ENCODE measurements at places on chromosomes 16 and 17.
A peak's percentile ranks its signal among the peaks of the same experiment; 100 is the strongest.

- no peak for DNase-seq
Measured at GRCh38 chr17:13698832-13699231, 97.1 kb upstream of the HS3ST3A1 start.

DNA sequence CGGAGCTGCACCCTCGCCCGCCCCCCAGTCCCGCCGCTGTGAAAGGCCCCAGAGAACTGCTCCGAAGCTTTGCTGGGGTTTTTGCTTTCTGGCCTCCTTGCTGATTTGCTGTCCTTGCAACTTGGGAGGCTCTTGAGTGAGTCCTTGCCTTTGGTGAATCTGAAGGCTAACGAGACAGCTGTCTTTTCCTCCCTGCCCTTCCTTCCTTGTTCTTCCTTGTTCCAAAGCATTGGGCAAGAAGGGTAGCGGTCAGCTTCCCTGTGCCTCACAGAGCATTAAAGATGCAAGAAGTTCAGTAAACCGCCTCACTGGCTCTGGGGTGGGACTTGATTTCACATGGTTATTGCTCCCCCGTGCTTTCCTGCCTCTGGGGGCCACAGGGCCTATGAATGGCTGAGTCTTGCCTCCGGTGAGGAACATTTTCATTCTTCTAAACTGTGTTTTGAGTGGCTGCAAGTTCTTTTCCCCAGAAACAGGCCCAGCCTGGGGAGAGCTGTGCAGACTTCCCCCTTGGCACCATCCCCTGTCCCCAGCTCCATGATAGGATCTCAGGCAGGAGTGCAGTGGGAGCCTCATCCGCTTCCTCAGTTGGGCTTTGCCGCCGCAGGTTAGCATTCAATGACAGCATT lies 1.4 kb downstream of the YPEL2 start:
- peak; percentile 26 for DNase-seq

DNA sequence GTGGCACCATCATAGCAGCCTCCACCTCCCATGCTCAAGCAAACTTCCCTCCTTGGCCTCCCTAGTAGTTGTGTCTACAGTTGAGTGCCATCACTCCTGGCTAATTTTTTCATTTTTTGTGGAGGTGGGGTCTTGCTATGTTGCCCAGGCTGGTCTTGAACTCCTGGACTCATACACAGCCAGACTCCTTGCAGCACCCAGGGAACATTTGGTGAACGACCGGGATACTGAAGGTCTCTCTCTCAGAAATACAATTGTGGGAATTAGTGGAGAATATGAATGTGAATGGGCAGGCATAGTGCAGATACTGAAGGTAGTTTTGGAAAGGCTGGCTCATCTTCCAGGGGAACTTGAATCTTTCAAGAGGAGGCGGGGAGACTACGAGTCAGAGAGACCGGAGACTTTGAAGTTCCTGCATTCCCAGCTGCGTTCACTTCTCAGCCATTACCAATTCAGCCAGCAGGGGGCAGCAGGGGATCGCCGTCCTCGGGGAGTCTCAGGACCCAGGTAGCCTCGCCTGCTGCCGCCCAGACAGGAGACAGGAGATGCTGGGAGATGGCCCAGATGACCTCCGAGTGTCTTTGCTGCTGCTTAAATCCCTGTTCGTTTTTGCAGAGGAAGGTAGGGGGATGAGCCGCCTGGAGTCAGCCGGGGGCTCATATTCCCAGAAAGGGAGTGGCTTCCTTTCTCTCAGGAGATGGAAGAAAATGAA lies 68.6 kb downstream of the HAPSTR1 start:
- peak; percentile 35 for DNase-seq

GRCh38 chr16:81583893-81584631 lies 139.5 kb downstream of the CMIP start:
- DNase-seq, result no peak

- DNase-seq, result no peak
Measured at GRCh38 chr17:492022-492413, 139.4 kb upstream of the RPH3AL start.

GRCh38 chr16:53896722-53897121 lies 192.8 kb downstream of the FTO start:
- DNase-seq, result no peak

DNA sequence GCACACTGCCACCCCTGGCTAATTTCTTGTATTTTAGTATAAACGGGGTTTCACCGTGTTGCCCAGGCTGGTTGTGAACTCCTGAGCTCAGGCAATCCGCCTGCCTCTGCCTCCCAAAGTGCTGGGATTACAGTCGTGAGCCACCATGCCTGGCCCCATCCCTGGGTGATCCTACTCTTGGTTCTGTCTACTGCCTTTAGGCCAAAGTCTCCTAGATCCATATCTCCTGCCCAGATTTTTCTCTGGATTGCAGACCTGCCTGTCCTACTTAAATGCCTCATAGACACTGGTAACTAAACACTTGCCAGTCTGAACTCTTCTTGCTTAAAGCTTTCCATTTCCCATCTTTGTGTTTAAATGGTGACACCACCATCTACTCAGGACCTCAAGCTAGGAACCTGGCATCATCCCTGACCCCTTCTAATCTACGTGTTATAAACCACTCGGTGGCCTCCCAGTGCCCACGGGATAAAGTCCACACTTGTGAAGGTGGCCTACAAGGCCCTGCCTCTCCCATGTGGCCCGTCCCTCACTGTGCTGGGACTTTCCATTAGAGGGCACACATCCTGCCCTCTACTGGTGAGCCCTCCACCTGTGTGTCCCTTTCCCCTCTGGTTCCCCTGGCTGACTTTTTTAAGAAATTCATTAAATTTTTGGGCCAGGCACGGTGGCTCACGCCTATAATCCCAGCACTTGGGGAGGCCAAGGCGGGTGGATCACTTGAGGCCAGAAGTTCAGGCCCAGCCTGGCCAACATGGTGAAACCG lies 51.1 kb downstream of the USP43 start:
- no peak for DNase-seq

GRCh38 chr17:27366437-27366836 lies 72.5 kb downstream of the WSB1 start:
- no peak for DNase-seq

GRCh38 chr17:62587554-62587953 lies 39.9 kb upstream of the MRC2 start:
- no peak for DNase-seq

- DNase-seq, result no peak
Measured at GRCh38 chr16:67077871-67078270, 31.9 kb upstream of the PHAF1 start.

GRCh38 chr16:71843572-71843971 lies 2.2 kb upstream of the ATXN1L start:
- no peak for DNase-seq

GRCh38 chr16:57186872-57187854 lies 1.0 kb downstream of the RSPRY1 start:
- DNase-seq, result peak; percentile 32

- DNase-seq, result no peak
Measured at GRCh38 chr17:27577121-27577761, 53.7 kb upstream of the LGALS9 start.

- no peak for DNase-seq
Measured at GRCh38 chr17:2710071-2710802, 1.3 kb downstream of the CLUH start.

- no peak for DNase-seq
Measured at GRCh38 chr17:29948448-29949215, 7.2 kb downstream of the EFCAB5 start.

DNA sequence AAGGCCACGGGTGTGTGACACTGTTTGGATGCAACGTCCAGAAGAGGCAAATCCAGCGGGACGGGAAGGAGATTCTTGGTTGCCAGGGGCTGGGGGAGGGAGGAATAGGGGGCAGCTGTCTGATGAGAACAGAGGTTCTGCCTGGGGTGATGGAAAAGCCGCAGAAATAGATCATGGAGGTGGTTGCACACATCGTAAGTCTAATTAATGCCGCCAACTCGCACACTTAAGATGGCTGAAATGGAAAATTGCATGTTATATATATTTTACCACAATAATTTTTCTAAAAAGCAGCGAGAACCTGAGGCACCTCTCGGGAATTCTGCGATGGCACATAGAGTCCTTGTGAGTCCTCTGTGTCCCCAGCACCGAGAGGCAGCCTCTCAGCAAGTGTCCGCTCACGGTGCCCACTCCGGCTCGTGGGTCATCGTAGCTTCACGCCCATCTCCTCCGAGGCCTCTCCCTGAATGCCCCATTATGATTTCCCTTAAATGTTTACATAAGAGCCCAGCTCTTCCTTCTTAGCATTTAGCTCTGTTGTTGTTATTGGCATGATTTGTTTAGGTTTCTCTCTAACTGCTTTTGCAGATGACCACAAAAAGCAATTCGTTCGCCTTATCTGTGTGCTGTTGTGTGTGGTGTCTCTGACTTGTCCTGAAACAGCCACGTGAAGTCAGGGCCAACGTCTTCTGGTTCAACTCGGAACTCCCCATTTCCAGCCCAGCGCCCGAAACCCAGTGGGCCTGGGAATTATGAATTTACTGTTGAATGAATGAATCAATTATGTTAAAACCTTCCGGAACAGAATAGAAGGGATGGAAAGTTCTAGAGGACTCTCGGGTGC lies 7.7 kb downstream of the WFDC1 start:
- DNase-seq, result no peak

DNA sequence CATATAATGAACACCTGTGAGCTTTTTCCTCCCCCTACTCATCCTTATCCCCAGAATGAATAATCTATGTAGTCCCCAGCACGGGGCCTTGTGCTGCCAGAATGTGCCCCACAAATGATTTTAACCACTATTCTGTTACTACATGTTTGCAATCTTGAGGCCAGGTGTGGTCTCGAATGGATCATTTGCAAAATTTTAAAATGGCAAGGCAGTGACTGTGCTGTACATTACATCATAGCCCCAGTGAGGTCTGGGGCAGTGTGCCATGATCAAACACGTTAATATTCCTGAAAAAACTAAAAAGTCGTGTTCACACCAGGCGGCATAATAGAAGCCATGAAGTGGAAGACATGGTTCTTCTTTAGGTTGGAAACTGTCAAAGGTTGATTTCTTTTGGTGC lies 479.9 kb upstream of the EEF2KMT start:
- no peak for DNase-seq

- peak; percentile 82 for DNase-seq
Measured at GRCh38 chr17:28726226-28726626, at the start of gene TLCD1. TSS of gene TLCD1 (minus strand) at chr17:28726233. CDS start at chr17:28726097, 136 bp downstream.

GRCh38 chr17:83009414-83010205 lies 69.8 kb upstream of the METRNL start:
- no peak for DNase-seq

DNA sequence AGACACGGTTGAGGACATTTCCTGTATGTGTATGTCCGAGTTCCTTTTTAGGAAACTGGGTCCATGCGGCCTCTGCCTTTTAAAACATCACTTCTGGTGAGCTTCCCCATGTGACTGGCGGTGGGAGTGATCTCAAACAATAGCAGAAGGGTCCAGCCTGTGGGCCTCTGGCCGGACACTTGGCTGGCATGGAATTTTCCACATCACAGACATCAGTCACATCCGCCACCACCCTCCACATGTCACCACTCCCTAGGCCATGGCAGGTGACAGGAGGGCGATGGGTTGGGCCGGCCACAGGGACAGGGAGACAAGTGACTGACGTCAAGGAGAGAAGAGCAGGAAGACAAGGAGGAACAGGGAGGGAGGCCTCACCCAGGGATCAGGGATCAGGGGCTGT lies 83.7 kb downstream of the DNAH17 start:
- DNase-seq, result no peak

GRCh38 chr17:77528516-77529327 lies 388.0 kb downstream of the SEC14L1 start:
- no peak for DNase-seq

- DNase-seq, result peak; percentile 24
Measured at GRCh38 chr17:77214743-77215142, 74.0 kb downstream of the SEC14L1 start.

DNA sequence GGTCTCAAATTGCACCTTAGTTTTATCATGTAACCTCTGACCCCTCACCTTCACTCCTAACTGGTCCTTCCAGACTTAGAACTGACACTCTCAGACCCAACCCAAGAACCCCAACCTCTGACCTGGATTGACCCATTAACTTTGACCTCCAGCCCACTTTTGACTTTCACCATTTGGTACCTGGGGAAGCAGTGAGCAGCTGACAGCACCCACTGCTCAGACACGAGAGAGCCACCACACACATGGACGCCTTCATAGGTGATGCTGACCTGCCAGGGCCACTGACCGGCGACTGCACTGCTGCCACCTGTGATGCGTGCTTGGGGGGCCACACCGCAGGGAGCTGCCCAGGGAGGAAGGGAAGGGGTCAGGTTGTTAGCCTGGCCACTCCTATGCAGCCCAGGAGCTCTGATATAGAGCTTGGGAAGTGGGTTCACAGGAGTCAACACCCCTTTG lies 2.5 kb downstream of the PRSS8 start:
- no peak for DNase-seq

DNA sequence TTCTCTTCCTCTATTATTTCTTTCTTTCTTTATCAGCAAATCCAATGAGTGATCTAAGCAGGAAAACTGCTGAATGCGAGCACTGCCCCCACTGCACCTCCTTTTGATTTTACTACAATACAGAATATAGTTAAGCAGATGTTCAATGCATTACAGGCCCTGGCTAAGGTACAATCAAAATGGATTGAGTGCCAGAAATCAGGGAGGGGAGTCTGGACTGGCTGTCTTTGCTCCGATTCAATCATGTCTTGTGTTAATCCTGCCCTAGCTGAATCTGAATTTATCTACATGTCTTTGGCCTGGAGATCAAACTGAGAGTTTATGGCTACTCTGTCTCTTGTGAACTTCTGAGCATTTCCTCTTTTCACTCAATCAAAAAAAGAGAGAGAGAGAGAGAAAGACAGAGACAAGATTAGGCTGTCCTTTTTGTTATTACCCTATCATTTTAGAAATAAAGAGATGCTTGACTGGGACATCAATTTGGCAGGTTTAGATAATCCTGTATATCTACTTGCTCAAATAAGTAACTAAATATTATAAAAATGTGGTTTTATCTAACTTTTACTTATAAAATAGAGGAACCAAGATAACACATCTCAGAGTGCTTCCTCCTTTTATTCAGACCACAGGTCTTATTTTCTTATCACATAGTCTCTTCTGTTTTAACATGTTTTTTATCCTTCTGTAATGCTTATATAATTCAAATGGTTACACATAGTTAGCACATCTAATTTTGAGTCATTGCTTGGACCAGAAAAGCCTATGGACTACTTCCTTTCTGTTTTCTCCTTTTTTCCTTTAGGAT lies 656.2 kb downstream of the KCNJ2 start:
- no peak for DNase-seq

- DNase-seq, result no peak
Measured at GRCh38 chr16:8346294-8346693, 244.0 kb downstream of the TMEM114 start.

GRCh38 chr17:77957857-77958715 lies at the start of gene TNRC6C:
TSS of gene TNRC6C (plus strand) at chr17:77958703. CDS start at chr17:78004207, 45,504 bp downstream.
- DNase-seq, result peak; percentile 100

Data from activated CD4-positive, alpha-beta memory T cell treated with anti-CD3 and anti-CD28 coated beads, Interleukin-2, amount 10 ng/mL, durations not matched to agents 7 days and 5 days (primary cell).